ENCODE measurements at places on chromosomes 5 and 9.

GRCh38 chr5:132408456-132408855, 38.9 kb downstream of the SLC22A5 start:
- DNase-seq = no peak

DNA sequence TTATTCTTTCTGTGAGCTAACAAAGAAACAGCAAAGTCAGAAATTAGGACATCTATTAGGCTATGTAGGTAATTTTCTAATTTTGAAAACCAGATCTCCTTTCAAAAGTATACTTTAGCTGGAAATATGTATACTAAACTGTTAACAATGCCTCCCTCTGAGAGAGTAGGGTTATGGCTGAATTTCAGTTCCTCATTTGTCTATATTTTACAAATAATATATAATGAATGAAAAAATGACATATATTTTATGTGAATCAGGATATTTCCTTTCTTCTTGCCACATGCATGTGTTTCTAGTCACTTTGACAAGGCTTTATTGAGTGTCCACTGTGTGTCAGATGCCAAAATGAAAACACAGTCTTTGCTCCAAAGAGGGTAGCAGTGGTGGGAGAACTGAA, 15.4 kb downstream of the HACD4 start:
- no peak for DNase-seq

GRCh38 chr9:91119142-91119541, 242.6 kb downstream of the AUH start:
- no peak for DNase-seq

DNA sequence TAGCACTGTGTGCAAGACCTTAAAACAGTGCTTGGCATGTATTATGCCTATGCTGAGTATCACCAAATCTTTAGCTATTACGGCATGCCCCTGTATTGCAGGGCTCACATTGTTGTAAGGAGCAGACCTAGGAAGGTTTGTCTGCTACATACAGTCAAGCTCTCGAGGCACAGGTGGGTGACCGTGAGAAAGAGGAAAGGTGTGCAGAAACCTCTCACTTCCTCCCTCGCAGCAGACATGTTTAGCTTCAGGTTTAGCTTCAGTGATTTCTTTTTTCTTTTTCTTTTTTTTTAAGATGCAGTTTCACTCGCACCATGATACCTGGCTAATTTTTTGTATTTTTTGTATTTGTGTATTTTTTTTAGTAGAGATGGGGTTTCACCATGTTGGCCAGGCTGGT, 275.8 kb upstream of the RIOK2 start:
- DNase-seq = no peak

GRCh38 chr9:121564504-121565260, 65.0 kb upstream of the GGTA1 start:
- DNase-seq = no peak

DNA sequence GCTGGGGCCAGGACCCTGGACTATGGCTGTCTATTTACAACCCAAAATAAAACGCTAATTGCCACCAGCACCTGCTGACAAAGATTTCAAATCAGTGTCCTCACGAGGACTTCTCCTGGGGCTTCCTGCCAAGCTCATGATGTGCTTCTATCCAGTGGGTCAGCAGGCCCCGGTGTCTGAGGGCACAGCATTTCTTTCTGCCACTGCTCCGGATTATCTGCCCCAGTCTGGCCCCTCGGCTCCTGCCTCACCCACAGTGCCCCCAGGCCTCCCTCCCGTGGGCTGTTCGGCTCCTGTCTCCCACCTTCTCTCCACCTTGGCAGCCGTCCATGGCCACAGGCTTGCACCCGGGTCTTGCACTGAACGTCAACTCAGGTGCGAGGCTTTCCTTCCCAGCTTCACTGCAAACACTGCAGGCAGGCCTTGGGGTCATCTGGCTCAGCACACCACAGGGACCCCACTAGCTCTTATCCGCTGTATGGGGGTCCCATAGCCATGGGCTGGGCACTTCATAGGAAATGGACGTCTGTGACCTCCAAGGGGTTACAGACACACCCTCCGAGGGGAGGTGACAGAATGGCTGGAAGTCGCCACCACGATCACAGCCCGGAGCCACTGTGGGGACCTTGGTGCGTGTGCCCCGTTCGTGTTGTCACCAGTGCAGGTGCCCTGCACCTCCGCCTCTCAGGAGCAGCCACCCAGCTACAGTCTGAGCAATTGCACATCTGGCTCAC, 43.8 kb upstream of the FCN1 start:
- no peak for DNase-seq

GRCh38 chr5:101915554-101915953, 380.5 kb downstream of the SLCO4C1 start:
- DNase-seq = no peak

DNA sequence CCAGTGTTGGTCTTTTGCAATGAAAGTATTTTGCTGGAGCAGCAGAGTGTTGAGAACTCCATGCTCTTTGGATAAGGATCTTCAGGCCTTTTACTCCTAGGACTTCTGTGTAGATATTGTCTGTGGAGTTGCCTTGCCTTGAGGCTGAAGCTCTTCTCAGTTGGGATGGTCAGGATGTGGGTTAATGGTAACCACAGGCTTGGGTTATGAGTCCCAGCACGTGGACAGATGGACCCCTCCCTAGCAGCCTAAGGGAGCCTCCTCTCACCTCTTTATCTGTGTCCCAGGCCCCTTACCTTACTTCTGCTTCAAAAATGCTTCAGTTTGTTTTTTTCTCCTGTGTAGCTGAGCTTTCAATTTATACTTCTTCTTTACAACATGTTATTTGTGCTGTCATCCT, 109.9 kb downstream of the MEGF10 start:
- no peak for DNase-seq

- DNase-seq = no peak
Observed at GRCh38 chr9:115442054-115442453, 324.1 kb upstream of the TNC start.

DNA sequence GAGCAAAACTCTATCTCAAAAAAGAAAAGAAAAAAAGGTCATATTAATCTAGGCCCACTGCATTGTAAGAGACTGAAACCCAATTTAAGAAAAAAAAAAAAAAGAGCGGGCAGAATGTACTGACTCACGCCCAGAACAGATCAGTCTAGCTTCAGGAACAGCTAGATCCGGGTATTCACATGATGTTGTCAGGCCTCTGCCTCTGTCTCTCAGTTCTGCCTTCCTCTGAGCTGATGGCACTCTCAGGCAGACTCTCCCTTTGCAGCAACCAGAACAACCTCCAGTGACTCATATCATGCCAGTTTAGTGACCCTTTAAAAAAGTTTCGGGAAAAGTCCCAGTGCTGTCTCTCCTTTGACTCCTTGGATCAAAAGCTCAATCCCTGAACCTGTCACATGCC, 53.0 kb downstream of the NEURL1B start:
- no peak for DNase-seq

DNA sequence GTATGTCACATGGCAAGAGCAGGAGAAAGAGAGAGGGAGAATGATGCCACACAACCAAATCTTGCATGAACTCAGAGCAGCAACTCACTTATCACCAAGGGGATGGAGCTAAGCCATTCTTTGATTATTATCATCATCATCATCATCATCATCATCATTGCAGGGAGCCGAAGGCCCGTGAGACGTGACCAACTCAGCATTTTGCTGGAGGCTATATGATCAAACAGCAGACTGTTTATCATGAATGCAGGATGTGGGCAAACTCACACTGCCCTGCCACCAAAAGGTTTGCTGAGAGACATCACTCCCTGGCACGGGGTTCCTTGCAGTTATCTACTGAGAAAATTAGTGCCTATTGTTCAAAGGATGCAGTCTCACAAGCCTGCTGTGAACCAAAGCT, 8.6 kb upstream of the ZNF169 start:
- DNase-seq = no peak

- DNase-seq = no peak
Observed at GRCh38 chr9:100219347-100219746, 120.3 kb downstream of the INVS start.

DNA sequence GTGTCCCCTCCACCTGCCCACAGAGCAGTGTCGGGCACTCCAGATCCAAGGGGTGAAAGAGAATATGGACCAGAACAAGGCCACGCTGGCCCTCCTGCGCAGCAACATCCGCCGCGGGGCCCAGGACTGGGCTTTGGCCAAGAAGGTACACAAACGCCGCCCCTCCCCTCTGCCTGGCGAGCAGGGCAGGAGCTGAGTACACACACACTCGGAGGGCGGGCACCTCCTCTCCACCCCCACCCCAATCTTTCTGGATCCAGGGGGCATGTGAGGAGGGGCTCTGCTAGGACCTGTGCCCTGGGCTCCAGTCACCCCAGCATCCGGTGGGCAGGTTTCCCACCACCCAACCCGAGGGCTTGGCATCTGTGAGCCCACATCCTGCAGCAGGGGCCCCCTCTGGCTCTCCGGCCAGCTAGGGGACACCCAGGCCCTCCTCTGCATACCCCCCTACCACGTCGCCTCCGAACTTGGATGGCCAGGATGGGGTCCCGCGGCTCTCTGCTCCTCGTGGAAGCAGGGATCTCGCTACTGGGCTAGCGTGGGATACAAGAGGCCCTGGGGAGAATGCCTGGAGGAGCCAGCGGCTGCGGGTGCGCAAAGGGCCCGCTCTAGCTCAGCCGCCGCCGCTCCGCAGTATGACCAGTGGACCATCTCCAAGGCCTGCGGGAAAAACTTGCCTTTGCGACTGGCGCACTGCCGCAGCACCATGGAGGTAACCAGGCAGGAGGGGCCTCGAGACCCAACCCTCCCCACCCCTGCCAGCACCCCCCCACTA, 3.1 kb downstream of the CCDC183 start:
- no peak for DNase-seq

- no peak for DNase-seq
Observed at GRCh38 chr9:34240006-34240405, 61.2 kb downstream of the UBAP1 start.

GRCh38 chr5:121863753-121864285, 12.1 kb downstream of the FTMT start:
- no peak for DNase-seq

DNA sequence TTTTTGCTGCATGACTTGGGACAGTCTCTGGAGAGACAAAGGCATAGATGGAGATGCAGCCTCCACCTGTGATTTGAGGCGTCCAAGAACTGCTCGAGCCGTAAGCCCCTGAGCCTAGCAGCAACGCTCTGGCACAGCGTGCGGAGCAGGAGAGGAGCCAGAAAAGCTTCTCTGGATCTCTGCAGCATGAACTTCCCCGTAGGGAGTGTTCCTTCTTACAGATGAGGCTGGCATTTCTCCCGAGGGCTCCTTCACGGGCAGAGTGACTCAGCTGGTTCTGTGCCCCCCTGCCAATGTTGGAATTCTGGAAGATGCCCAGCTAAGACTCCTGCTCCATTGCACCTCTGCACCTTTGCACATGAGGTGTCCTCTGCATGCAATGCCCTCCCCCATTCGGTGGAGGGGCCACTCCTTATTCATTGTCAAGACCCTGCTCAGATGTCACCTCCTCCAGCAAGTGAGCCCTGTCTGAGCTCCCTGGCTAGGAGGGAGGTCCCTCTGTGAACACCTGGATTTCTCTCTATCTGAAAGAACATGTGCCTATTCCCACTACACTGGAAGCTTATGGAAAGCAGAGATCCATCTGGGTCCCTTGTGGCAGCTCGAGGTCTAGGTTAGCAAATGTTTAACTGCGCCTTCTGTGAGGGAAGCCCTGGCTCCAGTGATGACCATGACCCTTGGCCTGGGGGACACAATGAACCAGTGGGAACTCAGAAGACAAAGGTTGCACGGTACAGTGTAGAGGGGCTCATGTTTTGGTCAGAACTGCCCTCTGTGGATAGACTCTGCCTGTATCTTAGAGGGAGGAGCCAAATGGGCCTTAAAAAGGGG, 39.6 kb downstream of the SH3PXD2B start:
- DNase-seq = no peak

- DNase-seq = no peak
Observed at GRCh38 chr9:89903141-89903475, 298.3 kb downstream of the GADD45G start.

- DNase-seq = no peak
Observed at GRCh38 chr5:135944967-135945560, 9.7 kb downstream of the LECT2 start.

GRCh38 chr5:40847525-40847924, 6.4 kb downstream of the CARD6 start:
- DNase-seq = no peak

DNA sequence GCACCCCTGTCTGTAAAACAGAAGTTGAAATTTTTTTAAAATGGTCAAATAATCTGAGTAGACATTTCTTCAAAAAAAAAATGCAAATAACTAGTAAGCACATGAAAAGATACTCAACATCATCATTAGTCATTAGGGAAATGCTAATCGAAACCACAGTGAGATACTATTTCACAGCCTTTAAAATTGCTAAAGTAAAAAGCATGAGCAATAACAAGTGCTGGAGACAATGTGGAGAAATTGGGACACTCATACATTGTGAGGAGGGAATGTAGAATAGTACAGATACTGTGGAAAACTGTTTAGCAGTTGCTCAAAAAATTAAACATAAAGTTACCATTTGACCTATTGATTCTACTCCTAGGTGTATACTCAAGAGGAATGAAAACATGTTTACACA, 58.4 kb upstream of the RUSC2 start:
- no peak for DNase-seq

GRCh38 chr5:132268769-132269551, 11.5 kb downstream of the PDLIM4 start:
- DNase-seq = no peak

DNA sequence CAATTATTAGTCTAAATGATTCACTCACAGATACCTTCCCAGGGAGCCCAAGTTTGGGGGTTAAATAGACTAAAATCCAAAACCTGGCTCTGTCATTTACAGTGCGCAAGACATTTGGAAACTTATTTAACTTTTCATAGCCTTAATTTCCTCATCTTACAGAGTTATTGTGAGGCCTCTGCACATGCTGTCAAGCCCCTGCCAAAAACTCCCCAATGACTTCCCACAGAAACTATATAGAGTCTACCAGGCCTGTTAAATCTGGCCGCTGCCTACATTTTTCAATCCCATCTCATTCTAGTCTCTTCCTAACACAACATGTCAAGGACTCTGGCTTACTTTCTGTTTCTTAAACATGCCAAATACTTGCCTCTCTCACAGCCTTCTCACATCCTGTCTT, 412.5 kb downstream of the ELAVL2 start:
- no peak for DNase-seq

DNA sequence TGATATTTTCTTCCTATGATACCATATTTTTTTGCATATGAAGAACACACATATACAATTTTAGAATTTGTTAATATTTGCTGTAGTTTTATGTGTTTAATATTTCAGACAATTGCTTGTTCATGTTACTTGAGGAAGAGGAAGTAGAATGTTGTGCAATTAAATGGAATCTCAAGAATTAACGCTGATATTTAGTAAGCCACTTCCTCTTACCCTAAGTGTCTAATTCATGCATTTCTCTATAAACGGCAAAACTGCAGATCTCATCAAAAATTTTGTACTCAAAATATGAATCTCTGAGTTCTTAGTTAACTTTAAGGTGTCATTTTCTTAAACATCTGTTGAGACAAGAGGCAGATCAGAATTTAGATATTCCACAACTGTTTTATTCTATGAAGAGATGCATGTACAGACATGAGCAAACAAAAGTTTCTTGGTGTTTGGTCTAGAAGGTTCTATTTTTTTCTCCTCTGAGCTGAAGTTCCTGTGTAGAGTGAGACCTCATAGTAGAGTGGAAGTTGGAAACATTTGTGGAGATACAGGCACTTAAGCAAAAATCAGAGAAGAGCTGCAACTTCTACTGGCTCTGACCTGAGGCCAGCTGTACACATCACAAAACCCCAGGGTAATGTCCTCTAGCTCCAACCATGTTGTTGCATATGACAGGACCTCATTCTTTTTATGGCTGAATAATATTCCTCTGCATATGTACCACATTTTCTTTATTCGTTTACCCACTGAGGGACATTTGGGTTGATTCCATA, 16.6 kb upstream of the TGFBI start:
- DNase-seq = no peak

- no peak for DNase-seq
Observed at GRCh38 chr5:172426086-172426485, 28.2 kb downstream of the SH3PXD2B start.
